ENCODE measurements at places on chromosomes 2 and 18.
A peak's percentile ranks its signal among the peaks of the same experiment; 100 is the strongest.

- DNase-seq: no peak
These were observed 88.1 kb upstream of the ZEB2 start for GRCh38 chr2:144607891-144608521.

GRCh38 chr18:42187611-42188380, 232.8 kb downstream of the PIK3C3 start:
- DNase-seq: no peak

- DNase-seq: no peak
These were observed 1.1 kb upstream of the GBX2 start for GRCh38 chr2:236169151-236169721.

GRCh38 chr2:64008434-64009009, 10.7 kb downstream of the VPS54 start:
- DNase-seq: no peak

- DNase-seq: no peak
These were observed 13.5 kb upstream of the DOK6 start for GRCh38 chr18:69387186-69387585.

GRCh38 chr2:160432633-160433032, 61.0 kb downstream of the RBMS1 start:
- no peak for DNase-seq

- no peak for DNase-seq
These were observed 18.7 kb downstream of the TYW5 start for GRCh38 chr2:199936554-199936953.

- DNase-seq: no peak
These were observed 79.0 kb upstream of the TAF1B start for GRCh38 chr2:9764153-9764778.

DNA sequence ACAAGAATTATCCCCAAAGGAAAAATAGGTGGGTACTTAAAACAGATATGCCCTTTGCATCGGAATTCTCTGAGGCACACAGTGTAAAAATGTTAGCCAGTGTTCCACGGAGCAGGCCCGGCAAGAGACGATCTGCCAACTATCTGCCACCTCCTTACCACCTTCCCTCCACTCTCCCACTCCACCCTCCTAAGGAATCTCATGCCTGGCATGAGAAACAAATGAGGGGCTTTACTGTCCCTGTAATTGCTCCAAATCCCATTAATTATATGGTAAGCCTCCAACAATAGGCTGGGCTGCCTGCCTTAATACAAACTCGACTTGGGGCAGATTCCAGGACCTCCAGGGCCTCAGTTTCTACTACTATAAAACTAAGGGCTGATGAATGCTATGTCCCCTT, 102.3 kb downstream of the ZBTB7C start:
- DNase-seq: no peak

DNA sequence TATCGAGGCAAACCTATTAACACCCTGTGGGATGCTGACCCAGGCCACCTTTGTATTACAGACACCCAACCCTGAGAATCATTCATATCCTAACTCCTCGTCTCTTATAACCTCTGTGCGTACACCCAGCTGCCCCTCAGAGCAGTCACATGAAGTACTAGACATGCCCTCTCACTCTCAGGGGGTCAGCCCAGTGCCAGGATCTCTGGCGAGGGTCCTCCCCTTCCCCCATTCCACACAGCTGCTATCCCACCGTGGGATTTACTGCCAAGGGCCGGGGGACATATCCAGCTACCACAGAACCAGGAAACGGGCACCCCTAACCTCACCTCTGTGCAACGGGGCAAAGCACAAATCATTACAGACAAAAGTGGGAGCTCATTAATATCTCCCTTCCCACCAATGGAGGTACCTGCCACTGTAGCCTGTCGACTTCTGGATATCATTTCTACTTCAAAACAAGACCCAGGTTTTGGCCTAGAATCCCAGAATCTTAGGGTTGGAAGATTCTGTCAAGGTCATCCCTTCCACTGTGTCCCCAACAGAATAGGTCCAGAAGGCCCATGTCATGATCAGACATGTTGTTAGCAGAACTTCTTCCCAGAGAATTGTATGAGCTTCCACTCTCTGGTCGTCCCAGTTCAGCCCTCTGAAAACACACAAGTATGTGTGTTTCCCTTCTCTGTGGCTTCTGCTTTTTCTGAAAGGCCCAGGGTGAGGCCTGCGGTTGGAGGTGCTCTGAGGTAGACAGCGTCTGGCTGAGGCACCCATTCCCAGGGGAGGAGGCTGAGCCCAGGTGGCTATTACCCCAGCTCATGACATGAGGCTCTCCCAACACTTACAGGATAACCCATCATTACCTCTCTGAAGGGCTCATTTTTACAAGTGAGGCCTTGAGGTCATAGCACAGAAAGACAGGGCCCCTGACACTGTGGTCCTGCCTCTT, 1.7 kb downstream of the TMBIM1 start:
- DNase-seq: peak; percentile 47

DNA sequence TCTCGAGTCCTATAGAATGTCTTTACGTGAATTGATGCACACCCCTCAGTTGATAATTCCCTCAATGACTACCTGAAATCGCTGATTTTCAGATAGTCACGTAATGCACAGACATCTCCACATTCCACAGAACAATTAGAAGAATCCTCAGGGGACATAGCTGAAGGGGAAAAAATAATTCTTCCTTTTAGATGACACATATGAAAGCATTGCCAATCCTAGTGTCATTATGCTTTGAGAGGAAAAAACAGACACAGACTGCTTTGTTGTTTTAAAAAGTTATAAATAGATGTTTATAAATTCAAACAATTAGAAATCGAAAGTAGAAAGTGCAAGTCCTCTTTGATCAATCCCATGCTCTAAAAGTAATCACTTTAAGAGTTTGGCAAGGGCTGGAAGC, 100.6 kb upstream of the FN1 start:
- no peak for DNase-seq

GRCh38 chr2:134668821-134669220, 50.0 kb downstream of the TMEM163 start:
- peak; percentile 82 for DNase-seq

DNA sequence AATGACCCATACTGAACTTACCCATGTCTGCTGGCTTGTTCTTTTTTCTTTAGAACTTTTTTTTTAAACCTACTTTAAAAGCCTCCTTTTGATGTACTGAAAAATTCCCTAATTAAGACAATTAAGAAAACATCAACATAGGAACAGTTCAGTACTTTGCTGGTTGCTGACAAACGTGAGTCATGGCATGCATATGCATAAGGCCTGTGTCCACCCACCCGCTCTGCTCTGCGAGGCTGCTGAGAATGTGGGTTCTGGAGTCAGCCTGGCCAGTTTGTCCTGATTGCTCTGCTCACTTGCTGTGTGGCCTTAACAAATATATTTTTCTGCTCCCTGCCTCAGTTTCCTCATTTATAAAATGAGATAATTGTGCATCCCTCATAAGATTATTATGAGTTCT, 27.3 kb downstream of the LAMA3 start:
- no peak for DNase-seq

DNA sequence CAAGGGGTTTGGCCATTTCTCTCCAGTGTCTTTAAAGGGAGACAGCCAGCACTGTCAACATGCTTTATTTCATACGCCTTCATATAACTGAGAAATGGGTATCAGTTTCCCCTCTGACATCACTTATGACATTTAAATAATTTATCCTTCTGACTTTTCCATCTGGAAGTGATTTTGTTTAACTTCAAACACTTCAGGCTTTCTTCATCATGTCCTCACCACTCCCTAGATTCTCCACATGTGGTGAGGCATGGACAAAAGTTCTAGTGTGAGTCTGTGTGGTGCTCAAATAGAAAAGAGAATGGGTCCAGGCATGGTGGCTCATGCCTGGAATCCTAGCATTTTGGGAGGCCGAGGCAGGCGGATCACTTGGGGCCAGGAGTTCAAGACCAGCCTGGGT, 158.6 kb downstream of the TXNL1 start:
- no peak for DNase-seq

DNA sequence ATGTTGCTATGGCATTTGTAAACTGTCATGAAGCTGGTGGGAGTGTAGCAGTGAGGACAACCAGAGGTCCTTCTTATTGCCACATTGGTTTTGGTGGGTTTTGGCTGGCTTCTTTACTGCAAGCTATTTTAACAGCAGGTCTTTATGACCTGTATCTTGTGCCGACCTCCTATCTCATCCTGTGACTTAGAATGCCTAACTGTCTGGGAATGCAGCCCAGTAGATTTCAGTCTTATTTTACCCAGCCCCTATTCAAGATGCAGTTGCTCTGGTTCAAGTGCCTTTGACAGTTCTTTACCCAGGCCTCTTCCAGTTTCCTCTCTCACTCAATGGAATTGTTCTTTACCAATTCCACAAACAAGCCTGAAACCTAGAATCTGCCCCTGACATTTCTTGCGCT, 145.1 kb downstream of the KCNE4 start:
- no peak for DNase-seq
